ENCODE measurements at places on chromosomes 2 and 18. TPM values are rescaled to one million over a fixed set of nuclear protein-coding genes. Genes with fewer than 3 reads are reported as not detected.

FSIP2 gene
- total RNA-seq, result 5.6 TPM

CD8B2 gene
- not detected for total RNA-seq

RBM44 gene
- total RNA-seq, result 0.38 TPM

MAP3K19 gene
- total RNA-seq, result not detected

PRPF40A gene
- total RNA-seq, result 88.6 TPM

LCT gene
- total RNA-seq, result 73.5 TPM

PLGLB1 gene
- total RNA-seq, result 10.7 TPM

COL4A3 gene
- total RNA-seq, result under 0.01 TPM

CNOT11 gene
- total RNA-seq, result 49.5 TPM

CROCC2 gene
- 0.27 TPM for total RNA-seq

GPR17 gene
- not detected for total RNA-seq

CNTNAP5 gene
- total RNA-seq, result not detected

SIX2 gene
- total RNA-seq, result not detected

PIK3C3 gene
- 37.9 TPM for total RNA-seq

ALPG gene
- not detected for total RNA-seq

Measured in Peyer's patch (tissue), 4 donors.